ENCODE measurements at places on chromosomes 2 and 18.

DNA sequence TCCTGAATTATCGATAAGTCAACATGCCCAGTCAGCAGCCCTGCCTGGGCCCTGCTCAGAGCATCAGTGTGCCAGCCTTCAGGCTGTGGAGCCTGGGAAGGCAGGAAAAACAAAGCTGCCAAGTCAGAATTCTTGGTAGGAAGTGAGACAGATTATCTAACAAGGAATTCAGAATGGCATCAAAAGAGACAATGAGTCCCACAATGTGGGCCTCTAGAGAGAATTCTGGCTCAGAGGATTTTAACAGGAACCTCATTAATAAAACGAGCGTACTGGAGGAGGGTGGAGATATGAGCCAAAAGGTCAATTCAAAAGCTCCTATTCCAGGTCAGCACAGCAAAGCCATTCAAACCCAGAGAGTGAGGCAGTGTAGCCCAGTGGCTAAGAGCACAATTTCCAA, 327.6 kb upstream of the MMADHC start:
- no peak for DNase-seq

DNA sequence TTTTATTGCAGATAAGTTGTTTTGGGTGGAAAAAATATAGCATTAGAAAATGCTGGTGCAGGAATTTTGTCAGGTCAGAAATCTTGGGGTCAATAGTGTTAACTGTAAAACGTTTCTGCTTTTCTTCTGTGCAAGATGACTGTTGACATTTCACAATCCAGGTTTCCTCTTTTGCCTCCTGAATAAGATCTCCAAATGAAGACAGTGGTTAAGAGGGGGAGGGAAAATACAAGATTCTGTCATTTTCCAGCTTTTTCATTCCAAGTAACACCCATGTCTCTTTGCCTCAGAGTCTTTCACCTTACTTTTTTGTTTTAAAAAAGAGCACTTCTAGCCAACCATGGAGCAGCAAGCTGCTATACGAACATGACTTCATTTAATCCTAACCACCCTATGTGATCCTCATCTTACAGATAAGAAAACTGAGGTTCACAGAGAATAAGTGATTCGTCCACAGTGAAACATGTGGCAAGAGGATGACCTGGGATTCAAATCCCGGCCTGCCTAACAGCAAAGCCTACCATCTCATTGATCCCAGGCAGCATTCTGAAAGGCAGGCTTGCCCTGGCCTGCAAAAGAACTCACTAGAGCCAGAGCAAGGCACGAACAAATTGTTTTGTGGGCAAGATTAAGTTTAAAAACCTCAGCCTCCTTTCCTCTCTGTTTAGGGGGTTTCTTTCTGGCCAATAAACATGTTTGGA, 3.0 kb downstream of the PLEK start:
- DNase-seq, result no peak

DNA sequence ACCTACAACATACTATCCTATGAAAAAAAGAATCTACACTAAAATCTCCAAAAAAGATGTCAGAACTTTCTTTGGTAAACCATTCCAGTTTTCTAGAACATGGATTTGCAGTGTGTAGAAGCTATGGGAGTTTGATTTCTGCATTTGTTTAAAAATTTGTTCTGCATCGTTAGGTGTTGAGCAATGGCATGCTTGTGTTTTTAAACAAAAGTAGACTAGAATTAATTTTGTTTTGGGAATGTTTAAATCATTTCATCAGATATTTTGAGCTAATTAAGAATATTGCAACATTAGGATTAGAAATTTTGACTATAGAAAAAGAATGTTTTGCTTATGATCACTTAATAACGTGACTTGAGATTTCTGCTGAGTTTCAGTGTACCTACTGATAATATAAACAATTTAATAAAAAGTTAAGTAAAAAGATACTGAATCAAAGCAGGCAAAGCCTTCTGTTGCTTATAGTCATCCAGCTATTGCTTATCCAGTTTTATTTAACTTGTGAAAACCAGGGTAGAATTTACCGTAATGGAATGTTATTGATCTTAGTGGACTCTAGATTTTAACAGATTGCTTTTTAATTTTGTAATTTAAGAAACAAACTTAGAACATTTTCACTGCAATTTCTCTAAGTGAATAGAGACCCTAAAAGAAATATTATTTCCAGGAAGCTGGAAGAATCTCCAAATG, 7.2 kb upstream of the TMEM182 start:
- DNase-seq, result no peak

- no peak for DNase-seq
Measured at GRCh38 chr18:72910045-72910444, 42.3 kb upstream of the NETO1 start.

DNA sequence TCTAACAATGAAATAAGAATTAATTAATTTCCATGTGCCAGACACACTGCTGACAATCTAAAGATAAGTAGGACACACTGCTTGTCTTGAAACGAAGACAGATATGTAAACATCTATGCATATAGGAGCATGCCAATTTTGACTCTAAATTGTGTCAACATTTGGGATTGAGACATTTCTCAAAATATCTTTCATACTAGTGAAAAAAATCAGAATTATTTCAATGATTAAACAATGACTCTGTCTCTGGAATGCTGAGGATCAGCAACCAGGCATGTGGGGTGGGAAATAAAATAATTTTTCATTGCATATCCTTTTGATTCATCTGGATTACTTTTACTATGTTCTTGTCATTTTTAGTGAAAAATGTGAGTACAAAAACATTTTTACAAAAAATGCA, 262.6 kb upstream of the SYT4 start:
- no peak for DNase-seq

DNA sequence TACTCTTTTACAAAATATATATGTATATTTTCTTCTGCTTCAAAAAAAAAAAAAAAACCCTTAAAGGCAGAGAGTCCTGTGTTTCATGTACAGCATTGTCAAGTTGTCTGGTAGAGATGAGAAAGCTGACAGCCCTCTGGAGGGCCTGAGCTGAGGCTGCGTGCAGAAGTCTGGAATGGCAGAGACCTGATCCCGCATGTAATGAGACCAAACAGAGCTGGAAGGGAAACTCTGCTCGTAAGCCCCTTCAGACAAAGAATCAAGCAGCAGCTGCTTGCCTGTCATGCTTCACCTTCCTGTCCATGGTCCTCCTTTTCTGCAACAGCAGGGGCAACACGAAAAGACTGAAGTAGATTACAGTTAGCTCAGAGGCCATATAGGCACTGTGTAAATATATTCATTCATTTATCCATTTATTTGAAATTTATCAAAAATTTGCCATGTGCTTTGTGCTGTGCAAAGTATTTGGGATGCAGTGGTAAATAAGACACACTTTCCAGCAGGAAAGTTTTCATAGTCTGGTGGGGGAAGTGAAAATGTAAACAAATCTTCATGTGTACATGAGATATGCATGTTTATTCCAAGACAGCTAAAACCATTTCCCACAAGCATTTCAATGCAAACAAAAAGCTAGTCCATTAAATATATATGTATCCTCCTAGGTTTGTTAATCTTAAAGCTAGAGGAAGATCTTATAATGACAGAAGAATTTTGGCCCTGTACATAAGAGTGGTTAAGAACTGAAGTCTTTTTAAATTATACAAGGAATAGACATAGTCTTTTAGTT, 912.7 kb downstream of the CPS1 start:
- DNase-seq, result no peak

GRCh38 chr18:49214706-49215105, 245.7 kb downstream of the DYM start:
- DNase-seq, result no peak

GRCh38 chr2:229431327-229431954, 160.4 kb upstream of the PID1 start:
- DNase-seq, result peak; percentile 58

DNA sequence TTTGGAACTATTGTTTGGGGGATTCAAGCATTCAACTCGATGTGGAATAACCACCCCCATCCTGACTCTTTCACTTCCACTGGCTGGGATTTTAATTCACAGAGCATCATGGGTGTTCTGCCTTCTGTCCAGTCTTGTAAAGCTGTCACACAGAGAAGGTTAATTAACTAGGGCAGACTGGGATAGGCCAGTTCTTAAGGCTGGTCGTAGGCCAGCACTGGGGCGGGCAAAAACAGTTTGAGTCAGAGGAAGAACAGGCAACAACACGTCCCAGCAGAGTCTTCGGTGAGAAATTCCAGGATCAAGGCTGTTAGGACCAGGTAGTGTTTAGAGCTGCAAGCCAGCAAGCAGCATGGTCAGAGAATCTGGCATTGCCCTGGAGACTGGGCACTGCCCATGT, 4.0 kb upstream of the RNF152 start:
- peak; percentile 68 for DNase-seq

DNA sequence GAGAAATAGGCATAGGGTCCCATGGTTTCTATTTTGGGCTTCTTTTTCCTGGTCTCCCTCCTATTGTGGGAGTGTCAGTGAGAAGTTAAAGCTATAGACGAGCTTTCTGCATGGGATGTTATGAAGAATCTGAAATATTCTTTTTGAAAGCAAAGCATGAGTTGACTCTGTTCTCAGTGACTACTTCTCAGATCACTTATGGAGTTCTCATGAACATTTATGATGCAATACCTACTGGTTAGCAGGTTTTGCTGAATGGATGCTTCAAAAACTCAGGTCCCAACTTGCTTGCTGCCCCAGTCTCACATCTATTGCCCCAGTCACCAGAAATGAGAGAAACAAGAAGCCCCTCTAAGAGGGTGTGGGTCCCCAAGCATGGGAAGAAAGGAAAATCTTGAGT, 365.0 kb downstream of the HRH4 start:
- DNase-seq, result no peak

DNA sequence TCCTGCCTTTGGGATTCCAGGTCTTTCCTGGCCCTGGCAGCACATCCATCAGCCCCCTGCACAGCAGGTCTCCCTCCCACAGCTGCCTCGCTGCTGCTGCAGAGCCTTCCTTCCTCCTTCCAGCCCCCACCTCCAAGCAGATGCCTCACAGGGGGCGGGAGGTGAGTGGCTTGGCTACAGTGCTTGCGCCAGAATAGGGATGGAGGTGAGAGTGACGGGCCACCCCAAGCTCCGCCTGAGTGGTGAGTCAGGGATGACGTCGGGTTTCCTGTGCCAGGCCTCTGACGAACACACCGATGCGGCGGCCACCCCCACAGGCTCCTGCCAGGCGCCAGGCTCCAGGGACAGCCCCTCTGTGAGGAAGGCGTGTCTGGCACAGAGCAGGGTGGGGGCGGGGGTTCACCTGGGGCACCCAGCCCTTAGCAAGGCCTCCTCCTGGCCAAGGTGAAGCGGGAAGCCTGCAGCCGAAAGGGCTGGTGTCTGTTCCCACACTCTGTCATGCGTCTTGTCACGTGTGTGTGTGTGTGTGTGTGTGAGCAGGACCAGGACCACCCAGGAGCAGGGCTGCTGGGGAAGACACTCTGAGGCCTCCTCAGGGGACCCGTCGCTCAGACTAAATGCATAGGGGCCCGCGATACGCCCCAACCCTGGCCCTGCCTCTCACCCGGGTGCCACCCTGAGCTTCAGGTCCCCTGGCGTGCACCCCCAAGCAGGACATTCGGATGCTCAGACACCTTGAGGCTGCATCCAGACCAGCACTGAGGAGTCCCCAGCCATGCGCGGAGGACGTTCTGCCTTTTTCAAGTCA, 3.4 kb upstream of the DUSP2 start:
- DNase-seq, result peak; percentile 88

DNA sequence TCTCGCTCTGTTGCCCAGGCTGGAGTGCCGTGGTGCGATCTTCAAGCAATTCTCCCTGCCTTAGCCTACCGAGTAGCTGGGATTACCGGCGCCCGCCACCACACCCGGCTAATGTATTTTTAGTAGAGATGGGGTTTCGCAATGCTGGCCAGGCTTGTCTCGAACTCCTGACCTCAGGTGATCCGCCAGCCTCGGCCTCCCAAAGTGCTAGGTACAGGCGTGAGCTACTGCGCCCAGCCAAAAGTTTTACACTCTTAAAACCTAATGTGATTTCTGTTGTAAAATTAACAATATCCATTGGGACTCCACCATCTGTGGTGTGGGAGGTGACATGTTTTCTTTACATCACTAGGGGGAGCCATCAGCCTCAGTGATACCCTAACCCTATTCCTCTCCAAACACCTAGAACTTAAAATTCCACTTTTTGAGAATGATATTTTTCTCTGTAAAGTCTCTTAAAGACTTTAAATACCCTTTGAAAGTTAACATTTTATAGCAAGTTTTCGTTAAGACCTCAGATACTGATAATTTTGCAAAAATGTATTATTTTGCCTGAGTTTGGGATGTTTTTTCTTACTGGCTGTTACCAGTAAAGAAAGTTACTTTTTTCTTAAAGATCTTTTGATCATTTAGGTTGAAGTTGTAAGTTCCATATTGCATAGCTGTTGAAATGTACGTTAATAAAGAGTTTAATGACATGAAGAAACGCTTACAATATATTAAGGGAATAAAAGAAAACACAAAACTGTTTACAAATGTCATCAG, 11.6 kb upstream of the EIF2AK2 start:
- peak; percentile 50 for DNase-seq

- no peak for DNase-seq
Measured at GRCh38 chr18:34704074-34704473, 6.0 kb upstream of the DTNA start.

- no peak for DNase-seq
Measured at GRCh38 chr2:69483696-69484095, 46.5 kb upstream of the NFU1 start.

- no peak for DNase-seq
Measured at GRCh38 chr2:240645801-240646175, 20.5 kb downstream of the GPR35 start.

DNA sequence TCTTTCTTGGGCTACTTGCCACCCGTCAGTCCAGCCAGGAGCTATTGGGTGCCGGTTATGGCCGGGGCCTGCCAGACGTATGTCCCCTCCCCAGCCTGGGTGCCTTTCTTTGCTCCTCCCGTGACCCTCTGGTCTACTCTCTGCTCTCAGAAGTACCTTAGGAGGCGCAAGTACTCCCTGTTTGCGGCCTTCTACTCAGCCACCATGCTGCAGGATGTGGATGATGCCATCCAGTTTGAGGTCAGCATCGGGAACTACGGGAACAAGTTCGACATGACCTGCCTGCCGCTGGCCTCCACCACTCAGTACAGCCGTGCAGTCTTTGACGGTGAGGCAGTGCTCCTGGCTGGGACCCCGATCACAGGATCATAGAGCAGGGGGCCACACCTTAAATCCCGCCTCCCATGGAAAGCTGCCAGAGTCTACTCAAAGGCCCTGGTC, 99.5 kb downstream of the DYSF start:
- no peak for DNase-seq

DNA sequence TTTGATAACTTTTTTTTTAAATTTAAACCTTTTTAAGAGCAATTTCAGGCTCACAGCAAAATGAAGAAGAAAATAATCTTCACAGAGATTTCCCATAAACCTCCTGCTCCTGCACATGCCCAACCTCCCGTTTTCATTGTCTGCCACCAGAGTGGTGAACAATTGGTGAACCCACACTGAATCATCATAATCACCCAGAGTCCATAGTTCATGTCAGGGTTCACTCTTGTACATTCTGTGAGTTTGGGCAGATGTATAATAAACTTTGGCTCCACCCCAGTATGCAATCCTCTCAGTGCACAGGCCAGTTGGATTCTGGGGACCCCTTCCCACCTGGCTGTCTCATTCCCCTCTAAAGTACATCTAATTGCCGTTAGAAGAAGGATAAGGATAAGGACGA, 24.4 kb downstream of the C18orf54 start:
- DNase-seq, result no peak

GRCh38 chr2:177001334-177001733, 211.3 kb upstream of the HNRNPA3 start:
- no peak for DNase-seq

All from EL (cell line).